ENCODE measurements at places on chromosomes 3 and 15. TPM values are rescaled to one million over a fixed set of nuclear protein-coding genes. Genes with fewer than 3 reads are reported as not detected.

DNA sequence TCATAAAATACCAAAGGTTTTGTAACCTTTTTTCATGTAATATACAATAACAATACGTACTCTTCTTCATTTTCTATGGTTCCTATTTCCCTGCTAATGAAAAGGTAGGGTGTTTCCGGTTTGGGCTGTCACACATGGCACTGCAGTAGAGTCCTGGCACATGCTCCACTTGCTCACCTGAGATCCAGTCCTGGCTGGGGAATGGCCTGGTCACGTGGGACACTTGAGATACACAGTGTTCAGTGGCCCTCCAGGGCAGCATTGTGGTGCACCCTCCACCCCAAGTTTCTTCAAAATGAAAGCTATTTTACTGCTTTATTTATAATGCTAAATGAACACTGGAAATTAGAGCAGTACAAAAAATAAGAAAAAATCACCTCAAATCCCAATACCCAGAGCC is 23.2 kb downstream of the MRPS25 start:
- no peak for DNase-seq

- no peak for DNase-seq
Measured at GRCh38 chr3:61236556-61236955, 14.7 kb downstream of the FHIT start.

DNA sequence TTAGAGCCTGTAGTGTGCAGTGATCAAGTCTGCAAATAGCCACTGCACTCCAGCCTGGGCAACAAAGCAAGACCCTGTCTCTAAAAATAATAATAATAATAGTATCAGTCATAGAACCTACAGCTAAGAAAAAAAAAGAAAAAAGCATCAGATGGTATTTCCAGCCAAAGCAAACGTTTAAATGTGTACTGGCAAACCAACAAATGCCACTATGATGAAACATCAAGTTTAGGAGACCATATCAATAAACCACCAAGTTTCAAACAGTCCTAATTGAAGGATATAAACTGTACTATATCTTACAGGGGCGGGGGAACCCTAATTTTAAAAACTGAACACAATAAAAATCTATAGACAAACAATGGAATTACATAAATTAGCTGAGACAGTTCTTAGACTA is 6.4 kb downstream of the UBP1 start:
- no peak for DNase-seq

DNA sequence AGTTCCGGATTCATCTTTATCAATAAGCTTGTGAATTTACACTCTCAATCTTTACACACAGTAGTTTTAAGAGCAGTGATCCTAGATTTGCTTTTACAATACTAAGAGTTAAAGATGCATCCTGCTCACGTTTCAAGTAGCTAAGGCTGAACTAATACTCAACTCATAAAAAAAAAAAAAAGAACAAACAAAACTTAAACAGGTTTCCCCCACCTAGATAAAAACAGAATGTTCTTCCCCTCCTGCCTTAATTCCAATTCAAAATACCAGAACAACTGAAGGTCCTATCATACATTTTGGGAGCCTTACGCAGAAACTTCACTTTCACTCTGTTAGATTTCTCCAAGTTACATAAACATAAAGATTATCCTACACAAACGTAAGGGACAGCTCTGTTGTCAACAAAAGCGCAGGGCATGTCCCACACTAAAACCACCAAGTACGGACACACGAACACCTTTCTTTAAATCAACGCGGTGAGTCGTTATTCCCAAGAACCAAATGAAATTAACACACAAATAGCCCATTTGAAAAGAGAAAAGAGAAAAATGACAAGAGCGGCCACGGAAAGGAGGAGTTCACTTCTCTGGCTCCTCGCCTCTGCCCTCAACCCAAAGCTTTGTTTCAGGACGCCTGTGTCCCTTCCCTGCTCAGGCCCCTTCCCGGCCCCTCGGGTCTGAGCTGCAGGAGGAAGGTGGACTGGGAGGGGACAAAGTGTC is 941 bp downstream of the CBLB start:
- DNase-seq, result no peak

- DNase-seq, result no peak
Measured at GRCh38 chr15:80549654-80550053, 145.5 kb upstream of the ABHD17C start.

DNA sequence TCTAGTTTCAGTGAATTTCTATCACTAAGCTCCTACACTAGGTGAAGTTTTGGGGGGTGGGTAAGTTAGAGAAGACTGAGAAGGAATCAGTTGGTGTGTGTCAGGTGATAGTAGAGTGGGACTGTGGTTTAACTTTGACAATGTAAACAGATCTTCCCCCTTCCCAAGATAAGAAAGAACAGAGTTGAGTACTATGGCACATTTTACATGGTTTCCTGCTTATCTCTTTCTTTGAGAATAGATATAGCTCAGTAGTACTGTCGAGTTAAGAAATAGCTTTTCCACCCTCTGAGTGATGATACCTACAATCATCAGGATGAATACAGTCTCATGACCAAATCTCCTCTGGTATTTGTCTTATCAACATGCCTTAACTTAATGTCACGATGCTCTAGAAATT is 42.8 kb downstream of the GAP43 start:
- no peak for DNase-seq

- DNase-seq, result peak; percentile 9
Measured at GRCh38 chr3:115706311-115706829, 83.1 kb downstream of the GAP43 start.

GRCh38 chr3:48232734-48233133 is 8.2 kb upstream of the ZNF589 start:
- DNase-seq, result peak; percentile 90

- DNase-seq, result no peak
Measured at GRCh38 chr3:22724420-22724819, 478.7 kb upstream of the UBE2E2 start.

DNA sequence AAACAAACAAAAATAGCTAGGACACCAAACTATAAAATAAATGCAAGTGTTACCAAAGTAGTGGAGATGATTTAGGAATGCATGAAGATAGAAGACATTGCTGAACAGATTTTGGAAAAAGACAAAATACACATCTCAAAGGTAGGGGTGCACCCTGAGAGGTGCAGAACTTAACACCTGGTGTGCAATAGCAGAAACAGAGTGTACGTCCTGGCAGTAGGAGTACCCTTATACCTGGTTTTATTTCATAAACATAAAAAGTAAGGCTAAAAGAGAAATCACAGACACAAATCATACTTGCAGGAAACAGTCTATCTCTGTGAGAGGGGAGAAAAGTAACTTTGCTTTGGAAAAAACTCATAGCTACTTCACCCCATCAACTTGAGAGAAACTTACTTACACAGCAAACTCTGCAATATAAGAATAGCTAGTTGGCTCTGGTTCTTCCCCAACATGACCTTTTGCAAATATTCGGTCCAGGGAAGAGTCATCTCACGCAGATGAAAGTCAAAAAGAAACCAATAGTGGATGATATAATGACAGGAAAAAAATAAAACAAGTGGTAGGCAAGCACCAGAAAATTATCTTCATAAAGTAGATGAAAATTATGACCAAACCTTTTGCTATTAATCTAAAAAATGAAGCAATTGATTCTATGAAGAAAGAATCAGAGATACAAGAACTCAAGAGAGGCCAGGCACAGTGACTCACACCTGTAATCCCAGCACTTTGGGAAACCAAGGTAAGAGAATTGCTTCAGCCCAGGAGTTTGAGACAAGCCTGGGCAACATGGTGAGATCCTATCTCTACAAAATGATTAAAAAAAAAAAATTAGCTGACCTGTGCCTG is 108.9 kb upstream of the BNIP2 start:
- DNase-seq, result no peak

DNA sequence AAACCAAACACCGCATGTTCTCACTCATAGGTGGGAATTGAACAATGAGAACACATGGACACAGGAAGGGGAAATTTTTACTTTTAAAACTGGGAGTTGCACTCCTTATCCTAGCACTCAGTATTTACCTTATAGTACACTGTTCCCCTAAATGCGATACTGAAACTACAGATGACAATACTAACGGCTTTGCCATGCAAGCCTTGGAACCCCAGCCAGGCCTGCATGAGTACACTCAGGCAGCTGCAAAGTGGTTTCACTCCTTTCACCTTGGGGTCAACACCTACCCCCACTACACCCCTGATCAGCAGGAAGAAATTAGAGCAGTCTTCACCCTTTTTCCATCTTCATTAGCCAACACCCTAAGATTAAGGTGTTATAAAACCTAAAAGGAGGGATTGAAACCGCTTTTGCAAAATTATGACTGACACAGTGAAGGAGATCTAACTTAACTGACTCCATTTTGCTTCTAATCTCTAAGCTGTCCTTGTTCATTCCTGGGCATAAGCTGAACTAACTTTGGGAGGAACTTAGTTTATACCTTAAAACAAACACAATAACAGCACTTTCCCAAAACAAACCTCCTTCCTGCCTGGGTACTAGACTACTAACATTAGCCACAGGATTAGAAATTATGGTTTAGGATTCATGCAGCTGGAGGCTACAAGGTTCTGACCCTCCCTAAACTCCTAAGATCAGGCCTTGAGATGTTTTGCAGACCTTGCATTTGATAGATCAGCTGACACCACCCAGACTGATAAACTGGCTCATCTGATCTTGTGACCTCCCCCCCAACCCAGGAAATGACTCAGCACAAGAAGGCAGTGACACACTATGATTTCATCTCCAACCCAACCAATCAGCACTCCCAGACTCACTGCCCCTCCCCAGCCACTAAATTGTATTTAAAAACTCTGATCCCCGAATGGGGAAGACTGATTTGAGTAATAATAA is 452.1 kb upstream of the PPP2R3A start:
- DNase-seq, result peak; percentile 35

- DNase-seq, result no peak
Measured at GRCh38 chr15:71323082-71323481, 207.8 kb downstream of the THSD4 start.

- no peak for DNase-seq
Measured at GRCh38 chr3:153680526-153680925, 440.7 kb upstream of the ARHGEF26 start.

DNA sequence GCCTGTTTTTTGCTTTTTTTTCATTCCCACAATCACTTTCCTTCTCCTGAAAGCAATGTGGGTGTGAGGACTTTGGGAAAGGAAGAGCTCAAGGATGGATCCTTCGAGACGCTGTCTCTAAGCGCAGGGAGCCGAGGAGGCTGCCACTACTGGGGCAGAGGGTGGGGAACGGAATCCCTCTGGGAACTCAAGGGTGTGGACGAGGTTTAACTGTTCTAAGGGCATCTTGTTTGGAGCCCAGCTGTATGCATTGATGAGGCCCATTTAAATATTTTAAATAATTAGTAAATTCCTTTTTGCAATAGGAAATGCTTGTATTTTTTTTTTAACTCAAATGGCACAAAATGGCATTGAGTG is 124.4 kb upstream of the MEF2A start:
- no peak for DNase-seq

FRG2C gene
- not detected for total RNA-seq

GALNT15 gene
- total RNA-seq, result 22.8 TPM

SAXO2 gene
- total RNA-seq, result 2.6 TPM

EDC3 gene
- 6.1 TPM for total RNA-seq

GOLGA6L22 gene
- total RNA-seq, result not detected

DET1 gene
- total RNA-seq, result 9.0 TPM

WDR93 gene
- total RNA-seq, result not detected

CLRN1 gene
- total RNA-seq, result 1.6 TPM

GOLGA8T gene
- 0.32 TPM for total RNA-seq

GOLGA6D gene
- total RNA-seq, result not detected

EPM2AIP1 gene
- total RNA-seq, result 7.7 TPM

CPEB1 gene
- 8.9 TPM for total RNA-seq
